Activated T-helper 2 cell treated with anti-CD3 and anti-CD28 coated beads, Interferon-gamma antibody, Interleukin-2, Interleukin-4, amounts not matched to agents 10 μg/mL and 5 μg/mL and 100 μg/mL, durations not matched to agents 14 hours and 24 hours and 36 hours (primary cell): ENCODE measurements at places on chromosomes 11 and 22.

DNA sequence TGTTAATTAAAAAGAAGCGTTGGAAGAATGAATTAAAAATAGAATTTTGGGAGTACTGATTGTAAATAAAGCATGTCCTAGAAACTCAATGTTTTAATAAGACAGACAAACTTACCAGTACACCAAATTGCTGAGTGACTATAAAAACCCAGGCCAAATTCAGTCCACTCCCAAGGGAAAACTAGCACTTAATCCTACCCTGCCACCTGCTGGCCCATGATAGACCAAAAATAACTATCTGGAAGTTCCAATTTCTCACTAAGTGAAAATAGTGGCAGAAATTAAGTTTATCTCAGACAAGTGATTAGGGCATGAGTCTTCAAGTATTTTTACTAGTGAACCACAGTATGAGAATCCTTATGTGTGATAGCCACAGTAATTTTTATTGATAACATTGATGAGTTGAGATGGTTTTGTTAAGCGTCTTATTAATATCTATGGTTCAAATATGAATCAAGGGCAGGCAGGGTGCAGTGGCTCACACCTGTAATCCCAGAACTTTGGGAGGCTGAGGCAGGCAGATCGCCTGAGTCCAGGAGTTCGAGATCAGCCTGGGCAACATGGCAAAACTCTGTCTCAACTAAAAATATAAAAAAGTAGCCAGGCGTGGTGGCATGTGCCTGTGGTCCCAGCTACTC is 9.8 kb upstream of the DDX10 start:
- no peak for DNase-seq

DNA sequence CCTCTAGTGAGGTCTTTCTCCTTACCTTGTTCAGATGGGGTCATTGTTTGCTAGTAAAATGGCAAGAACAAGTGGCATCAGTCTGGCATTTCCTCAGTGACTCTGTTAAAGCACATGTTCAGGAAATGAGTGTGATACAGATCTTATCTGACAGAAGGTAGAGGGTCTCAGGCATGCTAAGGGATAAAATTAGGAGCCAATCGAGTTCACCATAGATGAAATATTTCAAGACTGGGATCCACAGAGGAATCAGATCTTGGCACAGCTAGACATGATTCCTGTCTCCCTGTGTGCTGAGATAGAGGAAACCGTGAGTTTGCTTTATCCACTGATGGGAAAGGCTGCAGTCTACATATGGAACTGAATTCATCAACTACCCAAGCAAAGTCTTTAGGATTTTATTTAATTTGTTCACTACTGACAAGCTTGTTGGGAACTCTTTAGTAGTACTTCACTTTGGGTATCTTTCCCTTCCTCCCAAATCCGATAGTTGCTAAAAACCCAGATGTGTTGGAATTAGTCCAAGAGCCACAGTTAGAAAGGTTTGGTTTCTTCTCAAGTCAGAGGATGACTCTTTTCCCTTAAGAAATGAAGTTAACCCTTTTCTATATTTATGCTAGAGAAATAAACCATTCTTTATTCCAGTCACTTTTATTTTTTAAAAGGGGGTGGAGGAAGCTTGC is 18.4 kb downstream of the FAM118B start:
- DNase-seq: no peak

GRCh38 chr11:19577976-19578619 is 134.5 kb upstream of the NAV2 start:
- no peak for DNase-seq

- peak; percentile 76 for DNase-seq
Observed at GRCh38 chr11:57424792-57425564, 1.9 kb downstream of the SLC43A3 start.

- no peak for DNase-seq
Observed at GRCh38 chr11:18769802-18770456, 21.7 kb downstream of the PTPN5 start.

GRCh38 chr11:82191695-82192094 is 542.0 kb downstream of the FAM181B start:
- no peak for DNase-seq

DNA sequence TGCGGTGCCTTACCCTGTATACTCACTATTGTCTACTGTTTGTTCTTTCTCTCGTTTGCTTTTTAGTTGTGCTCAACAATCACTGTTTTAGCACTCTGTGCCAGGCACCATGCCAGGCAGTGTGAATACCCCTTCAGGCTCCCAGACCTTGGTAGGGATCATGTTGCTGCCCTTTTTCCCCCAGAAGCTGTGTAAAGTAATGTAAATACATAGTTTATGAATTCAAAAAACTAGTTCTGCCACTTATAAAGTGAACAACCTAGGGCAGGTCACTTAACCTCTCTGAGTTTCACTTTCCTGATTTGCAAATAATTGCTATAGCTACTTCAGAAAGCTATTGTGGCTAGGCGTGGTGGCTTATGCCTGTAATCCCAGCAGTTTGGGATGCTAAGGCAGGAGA is 81.0 kb upstream of the CTSC start:
- no peak for DNase-seq

DNA sequence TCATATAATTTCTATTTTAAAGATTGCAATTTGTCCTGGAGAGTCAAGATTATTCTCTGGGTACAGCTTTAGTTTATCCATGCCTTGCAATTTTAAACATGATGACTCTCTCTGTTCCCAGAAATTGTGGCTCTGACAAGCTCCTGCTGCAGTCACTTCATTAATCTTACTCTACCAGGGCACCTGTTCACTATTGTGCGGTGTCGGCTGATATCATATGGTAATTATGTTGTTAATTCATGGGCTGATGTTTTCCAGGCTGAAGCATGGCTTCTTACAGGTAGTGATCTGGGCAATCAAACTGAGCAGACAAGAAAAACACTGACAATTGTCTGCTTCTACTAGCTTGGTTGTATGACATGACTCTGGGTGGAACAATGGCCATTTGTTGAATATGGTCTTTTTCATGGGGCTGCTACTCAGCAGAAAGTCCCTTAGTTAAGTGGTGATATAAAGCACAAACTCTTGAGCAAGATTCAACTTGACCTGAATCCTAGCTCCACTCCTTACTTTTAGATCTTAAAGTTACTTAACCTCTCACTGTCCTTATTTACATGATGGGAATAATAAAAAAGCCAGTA is 230.7 kb downstream of the FAT3 start:
- no peak for DNase-seq

DNA sequence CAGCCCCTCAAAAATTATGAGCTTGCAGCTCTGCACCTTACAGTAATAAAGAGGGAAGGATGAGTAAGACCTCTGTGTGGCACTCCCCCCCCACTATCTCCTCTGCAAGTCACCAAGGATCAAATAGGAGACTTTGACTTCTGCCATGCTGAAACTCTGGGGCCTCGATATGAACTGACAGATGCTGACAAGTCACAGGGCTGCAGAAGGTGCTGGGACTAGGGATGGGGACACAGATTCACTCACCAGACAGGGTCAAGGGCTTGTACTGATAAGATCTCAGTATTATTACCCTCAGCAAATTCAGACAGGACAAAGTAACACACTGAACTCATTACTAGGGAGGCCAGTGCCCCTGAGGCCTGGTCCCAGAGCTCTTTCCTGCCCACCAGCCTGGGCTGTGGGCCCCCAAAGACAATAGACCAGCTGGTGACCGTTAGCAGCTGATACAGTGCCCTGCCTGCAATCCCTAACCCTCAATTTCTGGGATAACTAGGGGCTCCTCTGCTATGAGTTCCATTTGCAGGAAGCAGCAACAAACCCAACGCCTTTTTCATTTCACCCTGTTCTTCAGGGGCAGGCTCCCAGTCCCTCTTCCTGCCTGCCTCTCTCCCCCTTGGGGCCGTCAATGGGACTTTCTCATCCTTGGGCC is 20.1 kb downstream of the TMPRSS13 start:
- no peak for DNase-seq

DNA sequence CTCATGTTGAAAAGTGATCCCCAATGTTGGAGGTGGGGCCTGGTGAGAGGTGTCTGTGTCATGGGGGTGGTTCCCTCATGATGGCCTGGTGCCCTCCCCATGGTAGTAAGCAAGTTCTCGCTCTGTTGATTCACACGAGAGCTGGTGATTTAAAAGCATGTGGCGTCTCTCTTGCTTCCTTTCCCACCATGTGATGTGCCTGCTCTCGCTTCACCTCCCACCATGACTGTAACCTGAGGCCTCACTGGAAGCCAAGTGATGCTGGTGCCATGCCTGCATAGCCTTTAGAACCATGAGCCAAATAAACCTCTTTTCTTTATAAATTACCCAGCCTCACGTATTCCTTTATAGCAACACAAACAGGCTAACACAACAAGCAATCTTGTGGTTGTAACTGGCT is 52.4 kb downstream of the VSIG10L2 start:
- DNase-seq: no peak

- no peak for DNase-seq
Observed at GRCh38 chr11:113505046-113505445, 29.8 kb upstream of the DRD2 start.

GRCh38 chr11:88454881-88455280 is 117.3 kb upstream of the CTSC start:
- no peak for DNase-seq

DNA sequence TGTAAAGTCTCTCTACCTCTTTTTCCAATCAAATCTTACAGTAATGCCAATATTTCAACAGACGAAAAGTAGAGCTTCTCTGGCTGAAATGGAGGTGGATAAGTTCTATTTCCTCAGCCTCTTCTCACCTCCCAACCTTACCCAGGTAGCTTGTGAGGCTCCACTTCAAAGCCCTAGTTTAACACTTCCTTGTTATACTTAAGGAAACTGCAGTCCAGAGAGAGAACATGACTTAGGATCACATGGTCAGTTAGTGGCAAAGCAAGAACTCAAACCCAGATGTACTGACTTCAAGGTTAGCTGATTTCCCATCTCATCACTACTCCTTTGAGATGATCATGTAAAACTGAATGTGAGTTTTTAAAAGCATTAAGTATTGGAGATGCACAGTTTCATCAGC is 32.5 kb downstream of the PAK1 start:
- DNase-seq: no peak

GRCh38 chr11:48073031-48073861 is 92.9 kb downstream of the PTPRJ start:
- DNase-seq: no peak

DNA sequence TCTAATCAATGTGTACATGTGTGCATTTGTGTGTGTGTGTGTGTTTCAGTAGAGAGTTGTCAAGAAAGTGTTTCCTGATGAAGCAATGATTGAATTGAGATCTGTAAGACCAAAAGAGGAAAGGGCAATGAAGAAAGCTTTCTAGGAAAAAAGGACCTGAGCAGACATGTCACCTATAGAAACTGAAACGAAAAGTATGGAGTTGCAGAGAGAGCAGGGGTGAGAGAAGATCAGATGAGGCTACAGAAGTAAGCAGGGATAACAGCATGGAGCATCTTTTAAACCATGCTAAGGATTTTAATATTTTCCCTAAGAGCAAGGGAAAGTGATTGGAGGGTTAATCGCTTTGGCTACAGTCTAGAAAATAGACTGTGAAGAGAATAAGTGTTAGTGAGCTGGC is 1459.4 kb upstream of the TENM4 start:
- no peak for DNase-seq

DNA sequence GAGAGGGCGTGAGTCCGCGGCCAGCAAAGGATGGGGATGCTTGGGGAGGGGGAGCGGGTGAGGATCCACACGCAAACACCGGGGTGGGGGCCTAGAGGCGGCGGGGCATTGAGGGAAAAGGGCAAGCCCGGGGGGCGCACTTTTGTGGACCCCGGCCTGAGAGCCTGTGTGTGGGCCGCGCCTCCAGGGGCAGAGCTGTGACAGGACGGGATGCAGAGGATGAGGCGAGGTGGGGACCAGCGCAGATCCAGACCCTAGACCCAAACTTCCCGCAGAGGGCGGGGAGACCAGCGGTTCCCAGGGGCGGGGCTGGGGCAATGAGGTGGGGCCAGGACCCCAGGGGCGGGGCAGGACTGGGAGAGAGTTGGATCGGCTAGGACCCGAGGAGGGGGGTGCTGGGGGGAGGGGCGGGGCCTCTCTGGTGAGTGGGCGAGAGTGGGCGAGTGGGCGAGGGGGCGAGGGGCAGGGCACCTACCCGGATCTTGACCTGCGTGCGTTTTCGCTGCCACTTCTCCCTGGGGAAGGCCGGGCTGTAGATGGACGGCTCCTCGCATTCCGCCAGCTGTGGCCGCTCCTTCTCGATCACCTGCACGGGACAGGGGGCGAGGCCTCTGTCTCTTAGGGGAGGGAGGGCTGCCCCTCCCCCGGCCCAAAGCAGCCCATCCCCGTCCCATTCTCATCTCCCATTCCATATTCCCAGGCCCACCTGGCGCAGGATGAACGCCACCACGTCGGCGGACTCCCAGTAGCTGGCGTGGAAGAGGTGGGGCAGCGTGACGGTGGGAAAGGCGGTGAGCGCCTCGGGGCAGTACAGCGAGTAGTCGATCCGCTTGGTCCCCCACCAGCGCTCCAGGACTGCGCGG is 10.6 kb downstream of the PITPNM1 start:
- no peak for DNase-seq

GRCh38 chr11:10701982-10702381 is 8.4 kb upstream of the IRAG1 start:
- no peak for DNase-seq

GRCh38 chr22:39868741-39869140 is 24.8 kb downstream of the ENTHD1 start:
- DNase-seq: no peak

DNA sequence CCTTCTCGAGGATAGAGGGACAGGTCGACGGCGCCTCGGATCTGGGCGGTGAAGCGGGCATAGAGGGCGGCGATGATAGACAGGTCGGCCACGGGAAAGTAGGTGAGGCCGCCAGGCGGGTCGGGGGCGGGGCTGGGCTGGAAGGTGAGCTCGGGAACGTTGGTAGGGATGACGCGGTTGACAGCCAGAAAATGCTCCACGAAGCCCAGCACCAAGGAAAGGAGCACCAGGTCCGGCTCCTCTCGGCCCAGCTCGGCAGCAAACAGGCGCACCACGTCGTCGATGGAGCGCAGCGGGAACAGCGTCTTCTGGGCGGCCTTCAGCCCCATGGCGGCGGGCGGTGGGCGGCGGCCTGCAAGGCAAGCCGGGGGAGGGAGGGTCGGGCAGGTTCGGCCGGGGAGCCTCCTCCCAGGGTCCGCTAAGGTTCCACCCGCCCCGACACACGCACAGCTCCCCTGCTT is 540 bp downstream of the MEN1 start:
- DNase-seq: no peak

GRCh38 chr11:115896084-115896483 is 391.9 kb upstream of the CADM1 start:
- DNase-seq: no peak

- DNase-seq: no peak
Observed at GRCh38 chr11:115955803-115956202, 451.6 kb upstream of the CADM1 start.

DNA sequence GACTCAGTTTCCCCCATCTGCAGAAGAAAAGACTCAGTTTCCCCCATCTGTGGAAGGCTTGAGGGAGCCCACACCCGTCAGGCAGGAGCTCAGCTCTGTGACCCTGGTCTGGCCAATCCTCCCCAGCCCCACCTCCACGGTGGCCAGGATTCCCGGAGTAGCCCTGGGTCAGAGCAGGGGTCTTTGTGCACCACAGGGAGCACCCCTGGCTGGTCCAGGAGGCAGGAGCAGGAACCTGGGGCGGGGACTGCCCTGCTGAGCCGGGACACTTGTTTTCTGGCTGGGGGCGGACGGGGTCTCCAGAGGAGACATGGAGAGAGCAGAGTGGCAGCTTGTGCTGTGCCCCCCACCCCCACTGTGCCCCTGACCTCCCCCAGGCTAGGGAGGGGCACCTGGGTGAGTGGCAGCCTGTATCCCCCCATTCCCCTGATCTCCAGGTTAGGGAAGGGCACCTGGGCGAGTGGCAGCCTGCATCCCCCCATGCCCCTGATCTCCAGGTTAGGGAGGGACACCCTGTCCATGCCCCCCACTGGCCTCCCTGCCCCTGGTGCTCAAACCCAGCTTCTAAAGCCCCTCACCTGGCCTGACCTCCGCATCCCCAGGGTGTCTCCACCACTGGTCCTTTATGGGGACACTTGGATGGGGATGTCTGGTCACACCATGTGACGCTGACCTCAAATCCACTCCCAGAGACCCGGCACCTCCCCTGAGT is 18.8 kb downstream of the IL17REL start:
- DNase-seq: no peak
